Bronchus fibroblast of lung (primary cell): ENCODE measurements at places on chromosomes 4 and X. TPM values are rescaled to one million over a fixed set of nuclear protein-coding genes. Genes with fewer than 3 reads are reported as not detected.

Gene FRMD7
- not detected in 2 replicates for total RNA-seq

Gene VSIG1
- not detected in 2 replicates for total RNA-seq

Gene BEX5
- total RNA-seq = not detected in 2 replicates

Gene PPBP
- 0.34 TPM in 1 of 2 replicates, not detected in the other for total RNA-seq
